ENCODE measurements at places on chromosomes 12 and 14.

DNA sequence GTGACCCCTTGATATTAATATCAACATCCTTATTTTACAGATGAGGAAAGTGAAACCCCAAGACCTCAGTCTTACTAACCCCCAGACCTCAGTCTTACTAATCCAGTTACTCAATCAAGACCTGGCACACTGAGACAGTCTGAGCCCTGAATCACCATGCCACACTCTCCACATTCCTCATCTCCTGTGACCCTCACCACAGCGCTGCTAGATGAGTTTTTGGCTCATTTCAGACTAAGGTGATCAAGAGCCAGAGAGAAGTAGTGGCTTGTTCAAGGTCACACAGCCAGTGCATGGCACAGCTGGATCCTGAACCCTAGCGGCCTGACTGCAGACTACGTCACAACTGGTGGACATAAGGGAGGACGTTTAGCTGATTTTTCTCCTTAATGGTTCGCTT, 579.2 kb downstream of the BCL11B start:
- DNase-seq, result no peak

- no peak for DNase-seq
Measured at GRCh38 chr14:91961297-91962220, 14.1 kb upstream of the FBLN5 start.

- DNase-seq, result peak; percentile 96
Measured at GRCh38 chr14:28875934-28876571, 109.5 kb downstream of the FOXG1 start.

DNA sequence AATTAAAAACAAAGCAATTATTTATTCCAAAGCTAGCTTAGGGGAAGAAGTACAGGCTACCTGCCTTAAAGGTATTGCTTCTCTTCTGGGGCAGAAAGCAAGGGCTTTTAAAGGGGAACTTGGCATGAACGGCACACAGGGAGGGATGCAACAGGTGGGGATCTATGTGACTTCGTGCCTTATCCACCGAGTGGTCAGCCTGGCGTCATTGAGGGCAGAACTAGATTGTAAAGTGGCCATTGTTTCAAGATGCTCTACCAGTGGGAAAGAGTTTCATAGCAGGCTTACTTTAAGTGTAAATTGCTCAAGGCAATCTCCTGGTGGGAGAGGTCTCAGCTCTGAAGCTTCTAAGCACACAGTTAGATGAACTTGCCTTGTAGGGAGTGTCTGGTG, 360.4 kb downstream of the ATP23 start:
- no peak for DNase-seq

DNA sequence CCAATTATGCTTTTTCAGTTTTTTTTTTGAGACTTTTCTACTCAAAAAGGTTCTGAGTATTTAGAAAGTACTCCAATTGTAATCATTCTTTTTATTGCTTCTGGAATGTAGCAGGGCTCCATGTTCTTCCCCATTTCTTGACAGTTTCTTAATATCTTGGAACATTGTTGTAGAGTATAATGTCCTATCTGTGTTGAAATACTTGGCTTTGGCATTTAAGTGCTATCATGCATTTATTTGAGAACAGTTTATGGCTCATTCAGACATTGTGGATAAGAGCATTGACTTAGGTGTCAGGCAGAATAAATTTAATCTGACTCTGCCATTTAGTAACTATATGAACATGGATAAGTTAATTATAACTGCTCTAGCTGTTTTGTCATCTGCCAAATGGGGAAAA, 28.3 kb downstream of the ADIPOR2 start:
- DNase-seq, result no peak

DNA sequence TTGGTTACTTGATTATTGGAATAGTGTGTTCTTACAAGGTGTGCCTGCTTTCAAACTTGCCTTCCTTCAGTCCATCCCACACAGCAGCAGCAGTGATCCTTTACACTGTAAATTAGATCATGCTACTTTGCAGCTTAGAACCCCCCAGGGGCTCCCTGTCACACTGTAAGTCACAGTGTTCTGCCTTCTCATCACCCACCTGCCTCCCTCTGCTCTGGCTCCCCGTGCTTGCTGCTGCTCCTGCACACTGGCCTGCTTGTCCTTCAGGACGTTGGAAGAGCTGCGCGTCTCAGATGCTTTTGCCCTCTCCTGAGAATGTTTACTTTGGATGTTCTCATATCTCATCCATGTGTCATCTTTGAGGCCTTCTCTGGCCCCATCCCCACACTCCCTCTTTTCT, 27.3 kb downstream of the ZC3H14 start:
- no peak for DNase-seq

- DNase-seq, result no peak
Measured at GRCh38 chr12:108629151-108629550, 4.5 kb downstream of the SELPLG start.

Data from NCI-H748 treated with DMSO at 0.1 percent for 48 hours (cell line).